ENCODE measurements at places on chromosomes 11 and 22.

- no peak for DNase-seq
Observed at GRCh38 chr11:6538456-6538855, 41.4 kb downstream of the DNHD1 start.

DNA sequence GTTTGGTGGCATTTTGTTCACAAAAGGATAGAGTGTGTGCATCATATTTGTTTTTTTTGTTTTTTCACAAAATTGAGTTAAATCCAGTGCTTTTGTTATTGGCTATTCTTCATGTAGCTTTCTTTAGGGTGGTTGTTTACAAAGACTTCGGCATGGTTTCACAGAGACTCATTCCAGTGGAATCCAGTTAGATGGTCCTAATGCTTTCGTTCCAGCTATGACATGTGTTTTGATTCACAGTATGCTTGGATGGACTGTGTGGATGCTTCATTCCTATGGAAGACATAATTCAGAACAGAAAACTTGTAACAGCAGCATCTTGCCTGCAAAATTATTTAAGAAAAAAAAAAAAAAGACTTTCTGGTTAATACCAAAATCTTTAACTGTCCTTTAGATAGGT lies 97.9 kb downstream of the PDHX start:
- peak; percentile 63 for DNase-seq

- no peak for DNase-seq
Observed at GRCh38 chr11:79397252-79397651, 43.6 kb downstream of the TENM4 start.

DNA sequence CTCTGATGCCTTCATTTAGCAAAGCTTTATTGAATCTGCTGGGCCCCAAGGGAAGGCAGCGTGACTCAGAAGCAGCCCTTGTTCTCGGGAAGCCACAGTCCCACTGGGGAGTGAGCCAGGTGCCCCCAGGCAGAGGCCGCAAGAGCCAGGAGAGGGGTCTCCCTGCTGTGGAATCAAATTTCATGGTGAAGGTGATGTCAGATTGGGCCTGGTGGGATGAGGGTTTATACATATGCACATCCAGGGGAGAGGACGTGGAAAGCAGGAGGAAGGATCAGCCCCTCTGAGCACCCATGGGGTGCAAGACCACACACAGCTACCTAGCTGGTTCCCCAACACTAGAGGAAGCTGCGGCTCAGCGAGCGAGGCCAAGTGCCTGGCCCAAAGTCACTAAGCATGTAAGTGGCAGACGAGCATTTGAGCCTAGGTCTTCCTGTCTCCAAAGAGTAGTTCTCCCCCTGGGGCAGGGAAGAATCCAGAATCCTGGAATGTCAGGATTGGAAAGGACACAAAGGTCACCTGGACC lies 2.0 kb downstream of the SYNGR1 start:
- no peak for DNase-seq

DNA sequence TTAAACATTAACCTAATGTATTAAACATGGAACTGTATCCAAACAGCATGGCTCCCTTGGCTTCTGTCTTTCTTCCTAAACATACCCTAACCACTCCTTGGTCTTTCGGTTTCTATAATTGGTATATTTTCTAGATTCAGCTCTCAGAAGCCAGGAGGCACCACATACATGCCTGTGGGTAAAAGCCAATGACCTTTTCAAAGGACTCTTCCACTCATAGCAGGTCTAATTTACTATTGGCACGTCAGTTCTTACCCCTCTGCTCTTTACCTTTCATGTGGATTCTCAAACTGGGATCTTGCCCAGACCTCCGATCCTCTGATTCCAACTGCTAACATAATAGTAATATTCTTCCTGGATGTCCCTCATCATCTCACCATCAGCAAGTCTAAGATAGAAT lies 835.1 kb downstream of the NTM start:
- DNase-seq, result no peak

GRCh38 chr11:121344824-121345223 lies 52.3 kb downstream of the SC5D start:
- DNase-seq, result no peak

- no peak for DNase-seq
Observed at GRCh38 chr11:61828379-61828628, 204 bp downstream of the FADS2 start.

DNA sequence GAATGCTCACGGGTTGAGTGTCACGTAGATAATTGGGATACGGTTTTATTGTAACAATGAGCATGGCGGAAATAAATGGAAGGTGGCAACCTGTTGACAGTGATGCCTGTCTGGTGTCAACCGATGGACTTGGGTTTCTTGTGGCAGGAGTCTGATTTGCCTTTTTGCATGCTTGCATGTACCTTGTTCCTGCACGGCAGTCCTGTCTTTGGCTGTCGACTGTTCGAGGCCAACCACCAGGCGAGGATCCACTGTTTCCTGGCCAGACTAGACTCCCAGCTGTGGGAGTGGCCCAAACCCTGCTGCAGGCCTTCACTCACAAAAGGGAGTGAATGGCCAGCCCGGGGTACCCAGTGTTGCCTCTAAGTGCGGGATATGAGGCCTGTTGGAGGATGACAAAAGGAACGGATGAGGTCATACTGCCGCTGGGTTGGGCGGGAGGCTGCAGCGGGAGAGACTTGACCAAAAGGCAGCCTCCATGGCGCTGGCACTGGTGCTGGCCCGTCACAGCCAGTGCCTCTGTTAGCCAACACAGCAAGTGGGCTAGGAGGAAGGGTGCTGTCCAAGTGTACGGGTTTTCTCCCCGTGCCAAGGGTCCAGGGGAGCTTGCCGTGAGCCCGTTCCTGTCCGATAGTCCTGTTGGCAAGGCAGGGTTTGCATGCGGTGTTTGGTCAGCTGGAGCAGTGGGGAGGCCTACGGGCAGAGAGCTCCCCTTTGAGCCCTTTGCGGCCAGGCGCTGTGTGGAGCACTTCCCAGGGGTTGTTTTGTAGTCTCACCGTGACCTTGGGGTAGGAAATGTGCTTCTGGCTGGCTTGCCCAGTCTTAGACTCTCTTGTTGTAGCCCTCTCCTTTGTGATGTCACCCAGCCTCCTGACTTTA lies 974 bp downstream of the DGCR8 start:
- peak; percentile 56 for DNase-seq

DNA sequence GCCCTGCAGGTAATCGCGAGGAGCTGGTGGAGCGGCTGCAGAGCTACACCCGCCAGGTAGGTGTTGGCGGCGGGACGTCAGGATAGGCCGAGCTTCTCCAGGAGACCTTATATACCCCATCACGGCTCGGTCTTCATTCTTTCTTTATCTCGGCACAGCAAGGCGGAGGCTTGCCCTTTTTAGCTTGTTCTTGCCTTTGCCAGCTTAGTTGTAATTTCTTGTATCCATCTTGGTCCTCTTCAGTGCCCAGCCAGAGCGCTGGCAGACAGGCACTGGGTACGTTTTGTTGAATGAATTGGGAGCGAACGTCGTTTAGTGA lies 459 bp downstream of the SF3B2 start:
- DNase-seq, result no peak

Data from stromal cell of bone marrow (primary cell).